ENCODE measurements at places on chromosomes 4 and X.

- DNase-seq = no peak
Observed at GRCh38 chrX:137427816-137428215, 138.1 kb upstream of the ZIC3 start.

- DNase-seq = no peak
Observed at GRCh38 chrX:38225093-38225492, 4.4 kb upstream of the SRPX start.

GRCh38 chr4:124804584-124804983, 92.1 kb upstream of the ANKRD50 start:
- DNase-seq = no peak

DNA sequence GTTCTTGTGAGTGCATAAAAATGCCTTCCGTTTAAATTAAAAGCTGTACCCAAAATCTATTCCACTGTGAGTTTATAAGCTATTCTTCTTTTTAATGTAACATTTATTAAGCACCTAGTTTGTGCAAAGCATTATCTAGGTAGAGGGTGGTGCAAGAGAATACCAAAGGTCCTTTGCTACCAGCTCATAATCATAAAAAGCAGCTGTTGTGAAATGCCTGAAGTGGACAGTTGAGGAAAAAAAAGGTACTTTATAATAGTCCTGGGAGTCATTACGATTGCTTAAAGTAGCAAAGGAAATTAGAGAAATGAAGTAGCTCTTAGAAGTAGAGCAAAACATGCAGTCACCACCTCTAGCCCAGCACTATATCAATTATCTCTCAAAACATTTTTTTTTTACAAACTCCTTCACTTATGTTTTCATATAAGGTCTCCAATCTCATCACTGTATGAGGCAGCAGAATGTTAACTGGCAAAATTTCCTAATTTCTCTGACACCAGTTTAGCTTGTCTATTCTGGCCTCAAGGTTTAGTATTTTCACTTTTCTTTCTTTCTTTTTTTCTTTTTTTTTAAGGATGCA, 2.1 kb downstream of the MBNL3 start:
- DNase-seq = no peak

- no peak for DNase-seq
Observed at GRCh38 chrX:18047491-18047890, 173.2 kb downstream of the BEND2 start.

GRCh38 chr4:103449296-103450023, 251.3 kb upstream of the CENPE start:
- no peak for DNase-seq

DNA sequence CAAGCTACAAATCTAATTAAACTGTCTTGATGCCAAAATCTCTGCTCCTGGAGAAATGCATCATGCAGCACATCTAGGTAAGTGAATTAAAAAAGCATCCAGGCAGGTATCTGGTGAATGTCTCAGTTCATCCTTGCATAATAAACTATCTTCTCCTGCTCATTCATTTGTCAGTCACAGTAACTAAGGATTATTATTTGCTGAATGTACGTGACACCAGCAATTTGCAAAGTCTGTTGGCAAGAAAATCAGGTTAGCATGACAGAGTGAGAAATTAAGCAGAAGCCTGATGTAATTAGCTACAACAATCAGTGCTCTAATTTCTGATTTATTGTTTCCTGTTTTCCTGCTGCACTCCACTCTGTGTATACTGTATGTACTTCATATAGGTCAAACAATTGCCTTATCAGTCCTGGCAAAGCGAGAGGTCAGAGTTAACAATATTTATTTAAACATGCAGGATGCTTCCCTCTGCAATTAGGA, 213.6 kb downstream of the FBXO8 start:
- no peak for DNase-seq

DNA sequence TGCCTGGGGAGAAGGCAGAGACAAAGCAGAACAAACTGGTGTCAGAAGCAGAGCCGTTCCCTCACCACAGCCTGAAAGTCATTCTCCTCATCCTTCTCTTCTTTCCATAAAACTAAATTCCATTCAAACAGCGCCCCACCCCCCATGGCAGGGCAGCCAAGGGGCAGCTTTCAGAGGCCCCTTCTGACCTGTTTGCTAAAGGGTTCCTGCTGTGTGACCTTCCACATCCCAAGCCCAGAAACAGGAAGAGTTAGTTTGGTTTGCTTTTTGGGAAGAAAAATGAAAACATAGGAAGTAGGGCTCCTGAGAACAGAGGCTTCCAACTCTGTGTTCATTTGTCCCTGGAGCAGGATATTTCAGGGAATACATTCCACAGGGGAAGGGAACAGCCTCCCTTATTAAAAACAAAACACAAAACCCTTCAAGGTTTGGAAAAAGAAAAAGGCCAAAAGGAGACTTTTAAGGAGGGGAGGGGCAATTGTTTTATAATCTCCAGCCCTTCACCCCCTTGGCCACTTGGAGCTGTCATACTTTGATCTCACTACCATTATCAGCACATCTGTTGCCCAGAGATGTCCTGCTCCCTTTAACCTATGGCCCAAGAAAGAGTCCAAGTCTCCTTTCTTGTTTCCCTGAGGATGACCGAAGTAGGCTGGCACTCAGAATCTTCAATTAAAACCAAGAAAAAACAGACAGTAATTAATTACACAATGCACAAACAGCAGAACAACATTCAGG, 25.3 kb downstream of the STARD8 start:
- DNase-seq = no peak

- no peak for DNase-seq
Observed at GRCh38 chr4:180394312-180394711, 1848.9 kb upstream of the TENM3 start.

- no peak for DNase-seq
Observed at GRCh38 chr4:86543560-86544309, 50.4 kb upstream of the PTPN13 start.

DNA sequence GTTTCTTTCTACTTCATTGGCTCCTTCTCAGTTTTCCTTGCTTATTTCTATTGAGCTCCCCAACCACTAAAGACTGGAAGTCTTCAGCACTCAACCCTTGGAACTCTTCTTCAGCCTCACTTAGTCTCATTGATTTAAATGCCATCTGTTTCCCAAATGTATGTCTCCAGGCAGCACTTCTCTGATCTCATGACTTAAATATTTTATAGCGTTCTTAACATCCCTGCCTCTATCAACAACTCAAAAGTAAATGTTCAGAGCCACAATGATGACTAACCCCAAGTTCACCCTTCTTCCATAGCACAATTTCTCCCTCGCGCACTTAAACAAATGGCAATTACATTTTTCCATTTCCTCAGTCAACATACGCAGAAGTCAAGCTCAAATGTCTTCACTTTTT, 1393.3 kb downstream of the ARAP2 start:
- no peak for DNase-seq

DNA sequence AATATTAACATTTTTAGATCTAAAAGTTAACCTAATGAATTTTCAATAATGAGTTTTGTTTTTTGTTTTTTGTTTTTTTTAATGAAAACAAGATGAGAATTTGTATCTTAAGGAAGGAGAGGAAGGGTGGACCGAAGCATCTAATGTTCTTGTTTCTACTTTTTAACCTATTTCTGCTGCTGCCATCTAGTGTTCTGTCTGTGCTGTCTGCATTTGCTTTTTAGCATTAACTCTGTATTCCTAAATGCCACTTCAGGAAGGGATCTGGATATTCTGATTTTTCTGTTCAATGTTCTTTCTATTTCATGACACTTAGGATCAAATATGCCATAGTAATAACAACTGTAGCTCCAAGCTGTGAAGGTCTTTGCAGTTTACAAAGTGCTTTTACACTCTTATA, 161.7 kb downstream of the BRWD3 start:
- no peak for DNase-seq

DNA sequence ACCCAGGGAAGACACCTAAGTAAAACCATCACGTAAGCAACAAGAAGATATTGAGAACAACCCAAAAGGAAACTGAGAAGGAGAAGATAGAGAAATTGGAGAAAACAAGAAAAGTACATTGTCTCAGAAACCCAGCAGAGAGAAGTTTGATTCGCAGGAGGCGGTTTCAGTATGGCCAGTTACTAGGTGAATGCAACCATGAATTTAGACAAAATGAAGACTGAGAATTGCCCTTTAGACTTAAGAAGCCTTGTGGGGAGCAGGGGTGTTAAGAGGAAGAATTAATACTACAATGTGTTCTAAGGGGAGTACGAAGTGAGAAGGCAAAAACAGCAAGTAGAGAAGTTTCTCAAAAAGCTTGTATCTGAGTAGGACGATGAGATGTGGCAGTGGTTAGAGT, 229.3 kb upstream of the NEIL3 start:
- no peak for DNase-seq

- DNase-seq = no peak
Observed at GRCh38 chr4:28702571-28702970, 1841.9 kb downstream of the STIM2 start.

DNA sequence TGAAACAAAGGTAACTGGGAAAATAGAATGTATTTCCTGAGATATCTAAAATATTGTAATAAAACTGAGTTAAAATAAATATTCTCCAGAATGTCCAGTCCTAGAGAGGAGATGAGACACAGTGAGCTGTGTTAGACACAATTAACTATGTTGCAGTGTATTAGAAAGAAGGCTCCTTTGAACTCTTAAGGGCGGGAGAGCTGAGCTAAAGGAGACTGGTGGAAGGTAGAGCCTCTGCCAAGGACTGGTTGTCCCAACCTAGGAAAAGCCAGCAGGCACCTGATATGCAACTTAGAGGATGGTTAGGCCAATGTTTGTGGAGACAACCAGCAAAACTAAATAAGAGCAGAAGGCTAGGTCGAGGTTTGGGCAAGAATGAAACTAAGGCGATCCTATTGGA, 4.3 kb downstream of the ASB11 start:
- DNase-seq = no peak

GRCh38 chrX:53224860-53225797, at the start of gene KDM5C:
KDM5C (minus strand) TSS chrX:53225207; CDS start chrX:53224889, 318 bp downstream.
- DNase-seq = peak; percentile 75

DNA sequence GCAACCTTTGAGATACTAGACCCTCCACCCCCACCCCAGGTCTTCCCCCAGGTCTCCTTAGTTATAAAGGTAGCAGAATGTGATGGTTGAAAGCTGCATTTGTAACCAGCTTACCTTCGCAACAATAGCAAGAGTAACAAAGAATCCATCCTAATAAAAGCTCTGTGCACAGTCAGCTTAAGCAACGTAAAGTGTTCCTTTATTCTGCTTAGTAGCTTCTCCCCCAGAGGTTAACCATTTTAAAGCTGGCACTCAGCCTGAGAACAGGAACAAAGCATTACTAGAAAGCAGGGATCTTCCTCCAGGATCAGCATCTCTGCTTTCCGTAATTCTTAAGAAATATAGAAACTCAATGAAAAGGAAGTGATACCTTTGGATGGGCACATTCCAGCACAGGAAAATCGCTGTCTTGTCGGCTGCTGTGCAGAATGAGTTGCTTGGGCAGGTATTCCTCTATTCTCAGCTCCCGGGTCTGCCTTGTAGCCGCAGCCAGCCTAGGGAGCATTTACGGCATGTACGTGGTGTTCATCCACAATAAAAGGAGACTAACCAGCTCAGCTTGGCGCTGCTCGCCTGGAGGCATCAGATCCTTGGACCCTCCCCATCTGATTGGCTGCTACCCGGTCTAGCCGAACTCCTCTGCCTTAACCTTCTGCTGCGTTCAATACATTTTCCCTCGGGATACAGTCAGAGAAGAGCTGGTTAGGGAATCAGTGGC, 113.0 kb upstream of the TLR3 start:
- no peak for DNase-seq

GRCh38 chrX:56813318-56813837, 84.3 kb downstream of the NBDY start:
- peak; percentile 30 for DNase-seq

DNA sequence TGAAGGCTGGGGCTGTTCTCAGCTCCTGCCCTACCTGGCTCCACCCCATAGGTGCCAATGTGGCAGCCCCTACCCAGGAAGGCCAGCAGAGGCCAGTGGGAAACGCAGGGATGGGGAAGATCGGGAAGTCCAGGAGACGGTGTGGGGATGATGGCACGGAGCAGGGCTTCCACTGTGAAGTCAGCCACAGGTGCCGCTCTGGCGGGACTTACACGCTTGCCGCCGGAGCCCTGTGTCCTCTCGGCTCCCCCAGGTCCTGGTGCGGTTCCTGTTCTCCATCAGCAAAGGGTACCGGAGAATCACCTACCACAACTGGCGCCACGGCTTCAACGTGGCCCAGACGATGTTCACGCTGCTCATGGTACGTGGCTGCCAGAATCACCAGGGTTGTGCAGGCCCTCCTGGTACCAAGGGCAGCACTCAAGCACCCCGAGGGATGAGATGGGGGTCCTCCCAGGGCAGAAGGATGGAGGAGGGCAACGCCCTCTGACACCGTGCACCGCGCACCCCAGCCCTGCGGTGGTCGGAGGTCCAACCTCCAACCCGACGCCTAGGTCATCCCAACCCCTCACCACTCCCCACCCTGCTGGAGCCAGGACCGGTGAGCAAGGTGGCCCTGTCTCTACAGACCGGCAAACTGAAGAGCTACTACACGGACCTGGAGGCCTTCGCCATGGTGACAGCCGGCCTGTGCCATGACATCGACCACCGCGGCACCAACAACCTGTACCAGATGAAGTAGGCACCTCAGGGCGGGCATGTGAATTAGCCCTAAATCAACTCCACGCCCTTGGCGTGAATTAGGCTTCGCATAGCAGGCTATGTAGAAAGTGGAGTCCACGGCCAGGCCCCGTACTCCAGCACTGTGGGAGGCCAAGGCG, 12.0 kb downstream of the ATP5ME start:
- DNase-seq = no peak

DNA sequence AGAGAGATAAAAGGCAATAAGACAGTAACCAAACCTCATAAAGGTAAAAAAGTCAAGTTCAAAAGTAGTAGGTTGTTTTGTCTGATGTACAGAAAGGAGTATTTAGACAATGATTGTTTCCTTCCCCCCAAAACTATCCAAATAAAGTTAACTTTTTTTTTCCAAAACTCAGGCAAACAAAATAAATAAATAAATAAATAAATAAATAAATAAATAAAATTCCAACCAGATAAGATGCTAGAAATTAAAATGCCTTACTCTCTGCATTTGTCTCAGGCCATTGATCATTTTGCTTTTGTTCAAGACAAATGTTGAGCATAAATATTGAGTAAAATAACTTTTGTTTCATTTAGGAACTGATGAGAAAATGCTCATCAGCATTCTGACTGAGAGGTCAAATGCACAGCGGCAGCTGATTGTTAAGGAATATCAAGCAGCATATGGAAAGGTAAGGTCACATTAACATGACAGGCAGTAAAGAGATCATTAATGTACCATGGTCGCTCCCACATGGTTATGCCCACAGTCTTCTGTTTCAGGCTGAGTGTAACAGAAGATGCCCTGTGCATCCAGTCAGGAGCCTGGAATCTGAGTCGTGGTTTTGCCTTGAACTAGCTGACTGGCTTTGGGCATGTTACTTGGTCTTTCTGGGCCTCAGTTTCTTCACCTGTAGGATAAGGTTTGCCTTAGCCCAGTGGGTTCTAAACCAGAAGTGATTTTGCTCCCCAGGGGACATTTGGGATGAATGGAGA, 27.3 kb downstream of the ANXA3 start:
- DNase-seq = no peak
